ENCODE measurements at places on chromosomes 3 and 15. TPM values are rescaled to one million over a fixed set of nuclear protein-coding genes. Genes with fewer than 3 reads are reported as not detected.

Gene ANKRD34C
- total RNA-seq: not detected

DNA sequence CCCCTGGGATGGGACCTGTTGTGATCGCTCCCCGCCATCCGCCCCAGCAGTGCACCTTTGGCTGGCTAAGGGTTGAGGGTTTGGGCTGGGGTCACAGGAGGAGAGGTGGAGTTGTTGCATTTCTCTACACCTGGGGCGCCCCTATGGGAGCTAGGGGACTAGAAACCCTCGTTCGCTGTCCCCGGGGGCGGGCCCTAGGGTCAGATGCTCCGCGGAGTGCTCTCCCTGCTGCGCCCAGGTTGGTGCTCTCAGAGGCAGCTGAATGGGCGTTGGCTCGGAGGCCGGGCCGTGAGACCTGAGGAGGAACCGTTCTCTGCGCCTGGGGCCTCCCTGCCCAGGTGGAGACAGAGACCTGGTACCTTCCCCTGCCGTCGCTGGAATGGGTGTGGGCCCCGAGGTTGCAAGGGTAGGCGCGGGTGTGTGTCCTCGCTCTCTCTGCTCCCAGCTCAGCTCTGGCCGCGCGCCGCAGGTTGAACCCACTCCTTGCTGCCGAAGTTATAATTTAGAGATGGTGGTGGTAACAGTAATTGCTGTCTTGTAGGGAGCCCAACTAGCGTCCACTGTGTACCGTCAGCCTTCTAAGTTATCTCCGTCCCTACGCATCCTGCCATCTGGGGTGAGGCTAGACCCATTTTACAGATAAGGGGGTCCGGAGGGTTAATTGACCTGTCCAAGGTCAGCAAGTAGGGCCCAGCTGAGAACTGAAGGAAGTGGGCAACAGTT is 965 bp downstream of the FLNB start:
- no peak for DNase-seq
- peaks cover 41% of the 10 kb centered on the region for H3K4me1 ChIP-seq
- H3K27me3 ChIP-seq: no peaks in the 10 kb centered on the region
- peak overlapping the region; percentile 83 for H3K4me3 ChIP-seq

DNA sequence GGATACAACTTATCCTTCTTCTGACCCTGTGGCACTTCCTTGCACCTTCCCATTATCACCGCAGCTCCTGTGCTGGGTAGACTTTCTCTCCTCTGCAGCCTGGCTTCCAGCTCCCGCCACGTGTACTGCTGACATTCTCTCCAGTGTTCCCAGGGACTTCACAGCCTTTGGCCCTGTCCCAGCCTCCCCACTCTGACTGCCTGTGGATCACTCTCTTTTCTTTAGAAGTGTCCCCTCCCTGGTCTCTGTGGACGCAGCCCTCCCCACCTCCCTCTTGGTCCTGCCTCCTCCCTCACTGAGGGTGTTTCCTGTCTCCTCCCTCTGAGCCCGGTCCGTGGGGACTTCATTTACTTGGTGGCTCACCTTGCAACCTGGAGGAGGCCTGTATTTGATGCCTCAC is 17.4 kb downstream of the PDIA5 start:
- peaks cover 29% of the 10 kb centered on the region for H3K4me1 ChIP-seq
- no peaks in the 10 kb centered on the region for H3K36me3 ChIP-seq
- no peak for DNase-seq
- H3K27ac ChIP-seq: no peak overlapping the region
- H3K4me3 ChIP-seq: no peak overlapping the region
- H3K27me3 ChIP-seq: no peaks in the 10 kb centered on the region

GRCh38 chr15:33211176-33211808 is 16.8 kb upstream of the FMN1 start:
- H3K4me3 ChIP-seq: no peak overlapping the region
- no peaks in the 10 kb centered on the region for H3K36me3 ChIP-seq

Gene GOLGA8S
- not detected for total RNA-seq

Gene MME
- 110 TPM for total RNA-seq

- peak; percentile 36 for DNase-seq
- peak within 1 kb of the TSS; percentile 81 for H3K4me3 ChIP-seq
- H3K36me3 ChIP-seq: no peaks in the 10 kb centered on the region
- no peaks in the 10 kb centered on the region for H3K4me1 ChIP-seq
Measured at GRCh38 chr3:179652447-179653095, at the start of gene USP13. Gene USP13, plus strand, starts transcription at chr3:179653040. Its CDS starts 186 bp downstream, at chr3:179653226.

Gene AADAC
- not detected for total RNA-seq

DNA sequence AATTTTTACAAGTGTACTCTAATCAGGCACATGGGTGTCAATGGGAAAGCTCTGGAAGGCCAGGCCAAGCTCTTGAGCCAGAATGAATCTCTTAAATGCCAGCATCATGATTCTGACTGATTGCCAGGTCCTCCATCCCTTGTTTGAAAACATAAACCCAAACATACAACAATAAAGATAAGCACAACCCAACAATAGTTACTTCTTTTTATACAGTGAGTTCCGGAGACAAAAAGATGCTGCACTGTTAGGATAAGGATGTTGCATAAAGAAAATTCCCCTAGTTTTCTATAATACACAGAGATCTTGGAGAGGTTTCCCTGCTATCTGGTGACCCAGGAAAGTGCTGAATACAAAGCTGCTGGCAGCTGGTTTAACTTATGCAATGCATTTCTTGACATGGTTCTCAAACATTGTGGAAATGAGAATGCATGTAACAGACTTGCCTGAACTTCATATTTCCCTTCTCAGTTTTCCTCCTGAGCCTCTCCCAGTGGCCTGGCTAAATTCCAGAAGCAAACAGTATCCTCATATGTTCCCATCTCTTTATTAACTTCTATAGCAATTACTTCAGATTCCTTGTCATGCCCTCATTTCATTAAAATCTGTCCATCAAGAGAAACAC is 180.1 kb upstream of the PRICKLE2 start:
- H3K36me3 ChIP-seq: no peaks in the 10 kb centered on the region
- no peak overlapping the region for H3K27ac ChIP-seq
- no peak for DNase-seq
- no peak overlapping the region for H3K4me3 ChIP-seq
- no peaks in the 10 kb centered on the region for H3K4me1 ChIP-seq
- H3K27me3 ChIP-seq: no peaks in the 10 kb centered on the region

Gene GOLGA8R
- total RNA-seq: 3.1 TPM

Gene C15orf62
- total RNA-seq: not detected

Gene SV2B
- total RNA-seq: 20.5 TPM

DNA sequence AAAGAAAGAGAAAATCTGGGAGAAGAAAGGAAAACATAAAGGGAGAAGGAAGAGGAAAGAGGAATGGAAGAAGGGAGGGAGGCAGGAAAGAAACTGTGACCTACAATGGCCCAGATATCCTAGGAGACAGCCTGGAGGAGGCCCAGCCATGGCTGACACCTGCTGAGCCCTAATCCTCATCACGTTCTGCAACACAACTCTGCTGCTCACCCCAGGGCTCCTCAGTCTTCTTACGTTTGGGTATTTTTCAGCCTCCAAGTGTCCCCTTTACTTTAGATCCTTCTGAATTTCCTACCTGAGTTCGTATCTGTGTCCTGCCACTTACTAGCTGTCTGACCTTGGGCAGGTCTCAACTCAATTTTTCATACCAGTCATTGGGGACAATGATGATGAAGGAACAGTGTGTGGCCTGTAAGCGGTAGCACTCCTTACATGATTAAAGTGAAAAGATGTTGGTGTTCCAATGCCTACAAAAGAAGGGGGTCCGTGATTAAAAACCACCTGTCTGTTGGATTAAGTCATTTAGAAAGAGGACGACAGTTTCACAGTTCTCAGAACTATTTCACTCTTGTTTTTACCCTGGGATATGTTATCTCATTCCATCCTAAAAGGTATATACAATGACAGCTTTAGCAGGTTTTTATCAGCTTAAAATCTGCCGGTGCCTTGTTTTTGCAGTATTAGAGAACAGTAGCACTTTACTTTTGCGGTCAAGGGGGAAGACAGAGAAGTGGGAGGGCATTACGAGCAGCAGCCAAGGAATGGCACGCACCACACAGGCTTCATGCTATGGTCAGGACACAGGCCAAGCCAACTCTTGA is 47.4 kb downstream of the CCR4 start:
- no peak for DNase-seq
- no peaks in the 10 kb centered on the region for H3K4me1 ChIP-seq
- no peak overlapping the region for H3K27ac ChIP-seq
- peaks cover 53% of the 10 kb centered on the region for H3K36me3 ChIP-seq

DNA sequence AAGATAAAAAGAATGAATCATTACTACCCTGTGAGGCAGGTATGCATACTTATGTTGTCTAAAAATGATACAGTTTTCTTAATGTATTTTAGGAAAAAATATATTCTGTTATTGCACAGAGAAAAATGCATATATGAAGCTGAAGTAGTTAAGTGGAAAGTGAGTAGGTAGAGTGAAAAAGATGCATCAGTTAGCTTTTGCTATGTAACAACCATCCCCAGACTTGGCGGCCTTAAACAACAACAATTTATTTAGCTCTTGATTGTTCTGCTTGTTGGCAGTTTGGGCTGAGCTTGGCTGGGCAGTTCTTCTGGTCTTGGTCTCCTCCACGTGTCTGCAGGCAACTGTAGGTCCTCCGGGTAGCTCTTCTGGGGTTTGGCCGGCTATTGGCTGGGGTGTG is 45.7 kb downstream of the SLC6A6 start:
- peaks cover 16% of the 10 kb centered on the region for H3K36me3 ChIP-seq
- no peak for DNase-seq
- peaks cover 18% of the 10 kb centered on the region for H3K4me1 ChIP-seq
- H3K4me3 ChIP-seq: no peak overlapping the region

GRCh38 chr3:44958386-44958785 is 17.6 kb downstream of the ZDHHC3 start:
- H3K27ac ChIP-seq: no peak overlapping the region
- peaks cover 20% of the 10 kb centered on the region for H3K4me1 ChIP-seq
- no peak for DNase-seq
- peaks cover 47% of the 10 kb centered on the region for H3K36me3 ChIP-seq
- no peak overlapping the region for H3K4me3 ChIP-seq
- H3K27me3 ChIP-seq: no peaks in the 10 kb centered on the region

Gene AADACL2
- not detected for total RNA-seq

DNA sequence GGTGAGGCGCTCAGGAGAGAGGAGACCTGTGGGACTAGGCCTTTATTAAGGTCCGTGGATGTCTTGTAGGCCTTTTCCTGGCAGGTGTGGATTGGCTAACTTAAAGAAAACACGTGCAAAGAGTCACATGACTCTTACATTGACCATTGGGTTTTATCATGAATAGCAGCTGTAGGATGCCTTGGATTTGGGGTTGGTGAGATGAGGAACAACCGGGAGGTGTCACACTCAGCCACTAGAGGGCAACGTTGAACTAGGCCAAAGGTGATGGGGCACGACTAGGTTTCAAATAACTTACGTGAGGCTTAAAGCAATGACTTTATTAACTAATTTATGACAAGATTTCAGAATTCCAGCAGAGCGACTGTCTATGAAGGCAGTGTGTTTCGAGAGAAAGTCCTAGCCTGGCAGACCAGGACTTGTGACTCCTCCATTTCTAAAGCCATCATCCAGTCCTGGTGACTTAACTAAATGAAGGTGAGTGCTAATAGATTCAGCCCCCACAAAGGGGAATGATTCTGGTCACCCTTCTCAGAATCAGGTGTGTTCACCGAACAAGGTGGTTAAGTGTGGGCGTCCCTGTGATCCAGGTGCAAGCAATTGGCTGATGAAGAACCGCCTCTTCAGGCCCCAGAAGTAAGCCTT is 345.6 kb downstream of the MCTP2 start:
- peak; percentile 62 for DNase-seq
- no peak overlapping the region for H3K27ac ChIP-seq

DNA sequence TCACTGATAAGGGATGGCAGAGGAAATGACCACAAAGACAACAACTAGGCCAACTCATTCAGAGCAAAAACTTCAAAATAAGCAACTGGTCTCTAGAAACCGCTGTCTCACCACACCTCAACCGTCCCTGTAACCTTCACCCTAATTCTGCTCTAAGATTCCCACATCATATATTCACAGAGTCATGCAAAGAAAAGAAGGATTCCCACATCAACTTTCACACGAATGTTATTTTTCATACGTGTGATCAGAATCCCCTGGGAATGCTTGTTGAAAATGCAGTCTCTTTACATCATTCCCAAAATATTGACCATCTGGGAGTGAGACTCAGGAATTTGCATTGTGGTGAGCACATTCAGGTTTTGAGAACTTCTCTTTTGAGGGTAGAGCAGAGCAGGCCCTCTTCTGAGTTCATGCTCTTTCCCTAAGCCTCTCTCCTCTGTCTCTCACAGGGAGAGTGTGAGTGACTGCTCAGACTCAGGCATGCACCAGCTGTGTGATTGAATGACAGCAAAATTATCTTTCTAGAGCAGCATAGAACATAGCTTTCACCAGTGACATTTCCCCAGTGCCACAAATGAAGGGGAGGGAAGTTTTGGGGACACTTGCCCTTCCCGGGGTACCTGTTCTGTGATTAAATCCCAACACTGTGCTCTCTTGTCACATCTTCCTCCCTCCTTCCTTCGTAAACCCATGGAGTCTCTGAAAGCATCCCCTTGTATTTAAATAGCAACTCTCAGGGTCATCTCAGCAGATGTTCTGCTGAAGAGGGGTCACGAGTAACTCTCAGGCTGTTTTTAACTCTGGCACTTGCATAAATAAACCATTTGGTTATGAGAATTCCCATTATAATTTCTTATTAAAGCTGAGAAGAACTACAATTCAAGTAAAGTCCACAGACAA is 170.9 kb downstream of the PLCL2 start:
- H3K27ac ChIP-seq: no peak overlapping the region
- H3K27me3 ChIP-seq: no peaks in the 10 kb centered on the region
- H3K4me3 ChIP-seq: no peak overlapping the region
- no peaks in the 10 kb centered on the region for H3K4me1 ChIP-seq
- DNase-seq: no peak
- no peaks in the 10 kb centered on the region for H3K36me3 ChIP-seq

- no peaks in the 10 kb centered on the region for H3K36me3 ChIP-seq
- H3K27ac ChIP-seq: no peak overlapping the region
- no peak for DNase-seq
- H3K4me3 ChIP-seq: no peak overlapping the region
Measured at GRCh38 chr3:129645286-129645685, 38.8 kb upstream of the PLXND1 start.

Gene GLDN
- 68.6 TPM for total RNA-seq

DNA sequence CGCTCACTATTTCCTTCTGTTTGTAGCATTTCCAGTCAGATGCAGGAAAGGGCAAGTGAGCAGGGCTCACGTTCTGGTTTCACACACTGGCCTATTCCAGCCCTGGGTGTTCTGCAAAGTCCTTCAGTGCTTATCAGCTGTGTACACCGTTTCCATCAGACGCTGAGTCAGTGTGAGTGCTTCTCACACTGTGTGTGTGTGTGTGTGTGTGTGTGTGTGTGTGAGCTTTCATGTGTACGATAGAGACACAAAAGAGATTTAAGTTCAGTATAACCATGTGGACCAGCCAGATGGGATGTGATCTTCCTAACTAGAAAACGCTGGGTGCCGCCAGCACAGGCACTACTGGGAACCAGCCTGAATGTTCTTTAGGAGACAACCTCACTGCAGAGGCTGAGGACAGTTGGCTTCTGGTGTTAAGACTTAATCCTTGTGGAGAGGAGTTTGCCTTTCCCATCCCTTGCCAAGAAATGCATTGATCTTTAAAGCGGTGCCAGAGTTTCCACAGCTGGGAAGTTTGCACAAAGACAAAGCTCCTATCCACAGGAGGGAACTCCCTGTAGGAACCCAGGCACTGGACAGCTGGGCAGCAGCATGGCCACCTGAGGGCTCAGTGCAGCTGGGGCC is 3.9 kb upstream of the CHSY1 start:
- H3K4me3 ChIP-seq: no peak overlapping the region
- peak overlapping the region; percentile 30 for H3K27ac ChIP-seq

Gene FGF12
- total RNA-seq: 0.66 TPM

Measured in tibial nerve (tissue), 4 donors.